ENCODE measurements at places on chromosomes 5 and 9.

DNA sequence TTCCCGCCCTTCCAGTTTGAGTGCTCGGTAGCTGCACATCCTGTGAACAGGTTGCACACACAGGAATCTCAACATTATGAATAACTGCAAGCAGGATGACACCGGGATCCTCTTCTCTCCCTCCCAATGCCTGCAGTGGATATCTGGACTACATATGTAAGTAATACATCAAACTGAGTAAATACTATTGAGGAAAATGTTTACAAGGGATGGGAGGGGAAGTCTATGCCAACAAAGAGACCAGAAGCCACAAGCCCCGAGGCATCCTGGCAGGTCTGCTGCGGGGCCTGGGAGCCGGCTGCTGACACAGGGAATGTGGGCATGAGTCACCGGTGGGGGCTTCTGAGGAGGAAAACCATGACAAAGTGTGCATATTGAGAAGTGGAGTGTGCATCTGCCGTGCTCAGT is 8.6 kb upstream of the ANKRD33B start:
- no peak for DNase-seq

DNA sequence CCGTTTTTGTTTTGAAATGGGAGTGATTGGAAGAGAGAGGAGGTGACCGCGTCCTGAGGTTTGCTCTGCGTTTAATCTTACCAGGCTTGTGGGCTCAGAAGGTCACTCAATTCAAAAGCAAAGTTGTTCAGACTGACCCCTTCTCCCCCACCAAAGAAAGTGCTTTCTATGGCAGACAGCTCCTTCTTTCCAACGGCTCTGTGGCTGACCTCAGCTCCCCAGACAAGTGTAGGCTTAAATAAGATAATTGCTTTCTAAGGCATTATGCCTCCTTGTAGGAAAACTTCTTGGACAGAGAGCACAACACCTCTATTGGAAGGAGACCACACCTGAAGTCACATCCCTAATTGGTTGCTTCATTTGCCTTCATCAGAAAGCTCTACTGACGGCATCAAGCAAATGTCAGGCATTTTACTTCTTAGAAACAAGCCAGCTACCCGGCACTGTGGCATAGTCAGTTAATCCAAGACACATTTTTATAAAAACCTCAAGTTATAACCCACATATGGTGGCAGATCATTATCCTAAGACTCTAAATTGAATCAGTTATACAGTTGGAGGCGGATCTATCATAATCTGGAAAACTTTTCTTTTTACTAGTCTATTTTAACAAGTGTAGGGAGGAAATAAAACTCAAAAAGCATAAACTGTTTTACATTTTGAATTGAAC is 94.9 kb downstream of the TMEM174 start:
- DNase-seq: no peak

DNA sequence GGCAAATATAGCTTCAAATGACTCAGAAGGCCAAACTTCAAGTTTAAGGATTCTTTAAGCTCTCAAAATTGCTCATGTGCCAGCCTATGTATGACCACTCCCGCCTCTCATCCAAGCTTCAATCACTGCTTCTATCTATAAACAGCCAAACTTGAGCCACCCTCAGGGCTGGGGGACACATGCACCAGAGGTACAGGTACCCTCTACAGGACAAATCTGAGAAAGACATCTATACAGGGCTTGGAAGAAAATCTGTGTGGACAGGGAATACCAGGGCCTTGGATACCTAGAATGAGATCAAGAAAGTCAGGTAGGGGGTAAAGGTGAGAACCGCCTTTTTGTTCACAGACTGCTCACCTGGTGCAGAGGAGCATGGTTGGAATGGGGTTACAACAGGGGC is 217.9 kb downstream of the ATPSCKMT start:
- no peak for DNase-seq

- DNase-seq: no peak
Observed at GRCh38 chr5:167479779-167480178, 811.7 kb upstream of the WWC1 start.

- no peak for DNase-seq
Observed at GRCh38 chr5:157479166-157479565, 19.2 kb downstream of the NIPAL4 start.

GRCh38 chr5:109690242-109690974 is 681 bp downstream of the MAN2A1 start:
- DNase-seq: peak; percentile 8

All from stimulated activated CD8-positive, alpha-beta memory T cell treated with anti-CD3 and anti-CD28 coated beads, Interleukin-2, amount 100 ng/mL, for 1 hour (primary cell).